NCI-H1417 (cell line): ENCODE measurements at places on chromosomes 4 and X.

GRCh38 chr4:2934077-2934812, 29.0 kb downstream of the NOP14 start:
- no peak for DNase-seq

- no peak for DNase-seq
Observed at GRCh38 chr4:48633657-48634056, 143.6 kb downstream of the ZAR1 start.

DNA sequence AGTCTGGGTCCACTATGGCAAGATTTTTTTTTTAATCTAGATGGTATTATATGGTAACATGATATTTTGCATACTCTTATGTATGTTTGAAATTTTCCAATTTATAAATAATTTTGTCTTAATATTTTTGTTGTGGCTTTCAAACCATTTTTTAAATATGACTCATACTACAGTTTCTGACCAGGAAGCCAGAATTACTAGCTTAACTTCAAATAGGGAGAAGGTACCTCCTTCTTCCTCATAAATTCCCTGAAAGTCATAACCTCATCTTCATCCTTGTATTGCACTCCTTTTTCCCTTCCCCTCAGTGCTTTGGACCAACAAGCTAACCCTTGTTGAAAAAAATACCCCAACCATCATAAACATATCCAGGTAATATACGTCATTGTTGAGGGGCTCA, 21.6 kb downstream of the ARAP2 start:
- no peak for DNase-seq

- no peak for DNase-seq
Observed at GRCh38 chrX:119292445-119292844, 56.4 kb downstream of the PGRMC1 start.

DNA sequence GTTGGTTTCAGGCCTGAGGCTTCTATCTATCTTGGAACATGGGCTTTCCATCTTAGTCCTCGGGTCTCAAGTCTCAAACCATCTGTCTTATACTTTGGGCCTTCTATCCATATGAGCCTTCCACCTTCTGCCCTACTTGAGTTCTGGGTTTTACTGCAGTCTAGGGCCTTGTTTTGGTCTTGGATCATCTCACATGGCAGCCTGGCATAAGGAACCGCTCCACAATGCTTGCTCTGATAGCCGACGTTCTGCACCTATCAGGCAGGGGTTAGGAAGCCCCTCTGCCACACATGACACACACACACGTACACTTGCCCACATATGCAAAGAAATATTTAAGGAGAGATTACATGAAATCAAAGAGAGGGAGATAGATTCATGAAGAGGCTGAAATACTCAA, 264.0 kb downstream of the CHIC1 start:
- DNase-seq: no peak

DNA sequence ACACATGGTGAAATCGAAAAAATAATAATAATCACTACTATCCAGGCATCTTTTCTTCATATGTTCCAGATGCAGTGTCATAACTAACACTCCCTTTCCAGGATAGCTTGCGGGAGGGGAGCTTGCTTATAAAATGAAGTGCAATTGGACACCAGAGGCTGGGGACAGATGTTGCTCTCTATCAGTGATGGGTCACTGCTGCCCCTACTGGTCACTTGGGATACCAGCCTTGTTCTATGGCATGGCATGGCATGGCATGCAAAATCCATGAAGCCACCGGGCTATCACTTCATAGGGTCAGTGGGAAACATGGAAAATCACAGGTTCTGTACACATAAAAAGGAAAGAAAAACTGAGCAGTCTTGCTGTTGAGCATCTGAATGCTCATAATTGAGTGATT, 168.1 kb downstream of the GLRA2 start:
- peak; percentile 35 for DNase-seq

DNA sequence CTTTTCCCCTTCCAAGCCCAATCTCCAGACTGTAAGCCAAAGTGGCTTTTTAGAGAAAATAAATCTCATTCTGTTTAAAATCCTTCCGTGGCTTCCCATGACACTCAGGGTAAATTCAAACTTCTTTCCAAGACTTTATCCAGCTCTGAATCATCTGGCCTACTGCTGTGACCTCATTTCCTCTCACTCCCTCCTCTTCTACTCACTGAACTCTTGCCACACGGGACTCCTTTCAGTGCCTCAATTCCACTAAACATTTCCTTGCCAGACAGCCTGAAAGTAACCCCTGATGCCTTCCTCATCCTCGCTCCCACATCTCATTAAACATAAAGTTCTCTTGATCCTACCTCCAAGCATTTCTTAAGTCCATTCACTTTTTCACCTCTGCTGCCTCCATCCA, 27.8 kb upstream of the RNF128 start:
- no peak for DNase-seq

- DNase-seq: no peak
Observed at GRCh38 chr4:182699795-182700194, 217.4 kb downstream of the DCTD start.

GRCh38 chrX:42930951-42931350, 153.0 kb upstream of the PPP1R2C start:
- DNase-seq: no peak
